T follicular helper cell (primary cell): ENCODE measurements at places on chromosomes 12 and 14.

DNA sequence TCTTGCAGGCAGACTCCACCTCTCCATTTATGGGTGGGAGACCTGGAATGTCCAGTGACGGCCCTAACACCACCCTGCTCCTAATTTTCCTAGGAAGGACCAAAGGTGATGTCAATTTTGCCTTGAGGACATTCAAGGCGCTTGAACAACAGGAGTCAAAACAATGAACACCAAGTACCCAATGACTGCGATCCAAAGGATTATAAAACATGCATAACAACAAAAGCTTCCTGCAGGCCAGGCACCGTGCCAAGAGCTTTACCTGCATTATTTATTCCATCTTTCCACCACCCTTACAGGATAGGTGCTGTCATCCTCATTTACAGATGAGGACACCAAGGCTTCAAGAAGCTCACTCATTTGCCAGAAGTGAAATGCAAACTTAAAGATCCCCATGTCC, 15.2 kb upstream of the FOXN3 start:
- DNase-seq = no peak

- DNase-seq = peak; percentile 24
Observed at GRCh38 chr12:62799126-62799736, 135.7 kb downstream of the PPM1H start.

DNA sequence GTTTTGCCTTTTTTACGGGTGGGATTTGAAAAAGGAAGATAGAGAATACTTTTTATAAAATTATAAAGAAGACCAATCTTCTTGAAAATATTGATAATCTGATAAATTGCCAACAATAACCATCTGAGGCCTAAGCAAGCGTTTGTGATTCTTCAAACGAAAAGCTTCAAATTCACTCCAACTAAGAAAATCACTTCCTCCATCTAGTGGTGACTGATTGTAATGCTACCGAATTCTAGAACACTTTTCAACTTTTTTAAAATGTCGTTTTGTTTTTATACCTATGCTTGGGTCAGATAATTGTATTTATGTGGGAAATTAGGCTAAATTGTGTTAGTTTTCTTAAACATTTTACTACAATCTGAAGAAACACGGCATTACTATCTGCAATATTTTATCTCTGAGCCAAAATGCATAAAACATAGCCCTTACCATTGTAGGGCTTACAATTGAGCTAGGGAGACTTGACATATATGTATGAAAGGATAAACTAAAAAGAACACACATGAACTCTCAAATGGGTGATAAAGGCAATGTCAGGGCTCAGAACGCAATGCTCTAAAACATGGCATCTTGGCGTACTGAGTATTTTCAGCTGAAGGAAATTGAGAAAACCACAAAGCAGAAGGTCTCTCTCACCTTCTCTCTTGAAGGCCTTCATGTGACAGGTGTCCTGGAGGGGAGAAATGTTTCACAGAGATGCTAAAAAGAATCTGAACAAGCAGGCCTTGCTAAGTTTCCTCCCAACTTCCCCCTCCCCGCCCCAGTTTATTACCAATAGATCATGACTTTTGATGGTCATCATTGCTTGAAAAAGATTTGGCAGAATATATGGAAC, 36.8 kb upstream of the G2E3 start:
- DNase-seq = no peak

DNA sequence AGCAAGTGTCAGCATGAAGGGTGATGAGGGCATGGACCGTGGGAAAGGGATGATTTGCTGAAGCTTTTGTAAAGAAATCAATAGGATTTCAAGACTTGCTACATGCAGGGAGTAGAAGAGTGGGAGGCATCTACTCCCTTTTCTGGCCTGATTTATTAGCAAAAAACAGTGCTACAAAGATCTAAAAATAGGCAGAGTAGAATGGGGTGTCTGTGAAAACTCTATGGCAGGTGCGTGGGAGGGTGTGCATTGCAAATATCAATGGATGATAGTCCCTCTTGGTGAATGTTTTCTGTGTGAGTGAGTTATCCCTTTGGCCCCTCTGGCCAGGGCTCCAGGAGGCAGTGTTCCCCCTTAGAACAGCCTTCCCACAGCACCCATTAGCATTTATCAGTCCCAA, 139.0 kb downstream of the SMOC1 start:
- no peak for DNase-seq

DNA sequence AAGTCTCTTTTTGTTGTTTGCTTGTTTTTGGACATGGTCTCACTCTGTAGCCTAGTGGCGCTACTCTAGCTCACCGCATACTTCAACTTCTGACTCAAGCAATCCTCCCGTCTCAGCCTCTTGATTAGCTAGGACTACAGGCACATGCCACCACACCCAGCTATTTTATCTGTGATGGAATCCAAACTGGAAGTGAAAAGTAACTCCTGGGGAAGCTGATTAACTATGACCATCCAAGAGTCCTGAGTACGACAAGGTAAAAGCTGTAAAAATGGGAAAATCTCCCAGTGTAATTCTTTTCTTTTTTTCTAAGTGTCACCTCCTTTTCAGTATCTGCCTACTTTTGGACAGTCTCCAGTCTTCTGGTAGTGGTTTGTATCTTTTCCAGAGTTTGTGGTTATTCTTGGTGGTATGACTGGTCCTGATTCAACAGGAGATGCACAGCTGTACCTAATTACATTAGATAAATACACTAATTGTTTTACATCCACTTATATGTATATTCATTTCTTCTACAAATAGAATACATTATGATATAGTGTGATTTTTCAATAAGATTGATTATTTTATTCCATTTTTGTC, 97.8 kb downstream of the SLC6A15 start:
- no peak for DNase-seq

DNA sequence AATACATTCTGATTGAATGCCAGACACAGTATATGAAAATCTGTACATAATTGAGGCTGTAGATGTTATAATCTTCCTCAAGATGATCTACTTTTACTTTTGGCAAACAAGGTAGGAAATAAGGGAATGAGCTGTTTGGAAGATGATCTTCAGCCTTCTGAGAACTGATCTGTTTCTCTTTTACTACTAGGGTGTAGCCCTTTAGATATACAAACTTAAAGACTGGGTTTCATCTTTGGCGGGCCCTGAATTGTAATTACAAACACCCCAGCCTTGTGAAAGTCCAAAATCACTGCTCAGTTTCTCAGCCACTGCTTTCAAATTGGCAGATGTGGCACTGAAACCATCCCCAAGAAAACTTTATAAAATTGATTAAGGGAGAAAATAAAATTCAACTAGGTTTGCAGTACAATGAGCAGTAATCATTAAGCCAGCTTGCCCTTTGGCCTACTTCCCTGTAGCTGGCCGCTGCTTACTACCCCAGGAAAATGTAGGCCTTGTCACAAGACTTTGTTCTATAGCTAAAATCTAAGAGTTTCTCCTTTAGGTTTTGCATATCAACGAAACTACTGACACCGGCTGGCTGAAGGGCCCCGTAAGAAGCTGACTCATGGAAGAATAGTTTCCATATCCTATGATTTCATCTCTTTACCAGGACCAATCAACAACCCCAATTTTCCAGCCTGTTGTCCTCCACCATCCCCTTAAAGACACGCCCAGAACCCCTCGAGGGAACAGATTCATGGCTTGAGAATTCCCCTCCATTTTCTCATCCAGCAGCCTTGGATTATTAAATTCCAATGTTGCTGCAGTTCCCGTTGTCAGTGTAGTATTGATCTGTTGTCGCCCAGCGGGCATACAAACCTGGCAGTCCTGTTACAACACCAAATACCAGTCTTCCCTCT, 210.8 kb downstream of the PCNX1 start:
- no peak for DNase-seq

- no peak for DNase-seq
Observed at GRCh38 chr12:2768224-2768961, 26.4 kb upstream of the FKBP4 start.

GRCh38 chr14:89303456-89304435, 113.3 kb downstream of the FOXN3 start:
- no peak for DNase-seq

DNA sequence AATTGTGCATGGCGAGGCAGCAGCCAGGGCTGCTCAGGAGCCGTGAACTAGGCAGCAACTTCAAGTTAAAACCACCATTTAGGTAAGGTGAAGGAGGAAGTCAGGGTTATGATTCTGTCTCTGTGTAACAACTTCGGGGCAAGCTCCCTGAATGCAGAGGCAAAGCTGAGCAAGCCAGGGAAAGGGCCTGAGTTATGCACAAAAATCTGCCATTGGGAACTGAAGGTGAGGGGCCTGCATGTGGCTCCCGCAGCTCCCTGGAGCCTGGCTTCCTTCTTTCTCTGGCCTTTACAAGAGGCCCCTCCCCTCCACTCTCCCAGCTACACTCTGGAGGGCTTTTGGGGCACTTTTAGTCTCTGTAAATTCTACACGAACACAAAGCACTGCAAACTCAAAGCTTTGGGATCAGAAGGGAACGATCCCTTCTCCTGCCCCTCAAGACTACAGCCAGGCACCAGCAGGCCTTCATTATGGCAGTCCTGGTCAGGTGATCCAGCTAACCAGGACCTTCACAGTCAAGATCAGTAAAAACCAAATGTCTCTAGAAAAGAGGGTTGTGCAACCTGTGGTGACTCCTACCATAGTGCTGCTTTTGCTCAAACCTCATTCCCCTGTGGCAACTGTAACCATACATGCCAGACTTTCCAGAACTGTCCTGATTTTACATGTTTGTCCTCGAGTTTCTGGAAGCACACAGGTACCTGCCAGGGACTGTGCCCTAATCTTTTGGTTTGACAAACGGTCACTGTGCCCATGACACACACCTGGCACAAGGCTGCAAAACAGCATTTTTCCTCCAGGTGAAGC, 67.2 kb upstream of the PTGR2 start:
- no peak for DNase-seq

- no peak for DNase-seq
Observed at GRCh38 chr12:102601621-102602020, 121.3 kb upstream of the IGF1 start.

DNA sequence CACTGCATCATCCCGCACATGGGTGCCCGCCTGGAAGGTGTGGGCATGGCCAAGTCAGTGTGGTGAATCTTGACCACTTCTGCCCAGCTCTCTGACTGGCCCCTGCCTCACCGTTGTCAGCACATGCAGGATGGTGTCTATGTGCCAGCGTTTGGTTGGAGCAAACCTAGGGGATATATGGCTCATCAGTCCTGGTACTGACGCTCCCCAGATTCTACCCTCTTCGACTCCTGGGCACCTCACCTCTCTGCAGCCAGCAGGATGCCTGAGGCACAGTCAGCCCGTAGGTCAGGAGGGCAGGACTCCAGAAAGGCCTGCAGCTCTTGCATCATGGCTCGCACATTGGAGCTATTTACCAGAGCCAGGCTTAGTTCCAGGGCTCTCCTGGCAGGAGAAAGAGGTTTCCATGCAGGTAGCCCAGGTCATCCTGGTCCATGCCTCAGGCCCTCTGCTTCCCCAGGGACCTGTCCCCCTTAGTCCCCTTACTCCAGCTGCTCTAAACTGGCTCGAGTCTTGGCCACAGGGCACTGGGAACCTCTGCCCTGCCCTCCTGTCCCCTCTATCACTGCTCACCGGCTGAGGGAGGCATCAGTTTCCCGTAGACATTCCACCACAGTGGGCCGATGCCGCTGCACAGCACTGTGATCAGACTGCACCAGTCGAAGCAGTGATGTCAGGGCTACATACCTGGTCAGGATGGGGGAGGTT, 4.0 kb downstream of the AP1G2 start:
- DNase-seq = no peak

DNA sequence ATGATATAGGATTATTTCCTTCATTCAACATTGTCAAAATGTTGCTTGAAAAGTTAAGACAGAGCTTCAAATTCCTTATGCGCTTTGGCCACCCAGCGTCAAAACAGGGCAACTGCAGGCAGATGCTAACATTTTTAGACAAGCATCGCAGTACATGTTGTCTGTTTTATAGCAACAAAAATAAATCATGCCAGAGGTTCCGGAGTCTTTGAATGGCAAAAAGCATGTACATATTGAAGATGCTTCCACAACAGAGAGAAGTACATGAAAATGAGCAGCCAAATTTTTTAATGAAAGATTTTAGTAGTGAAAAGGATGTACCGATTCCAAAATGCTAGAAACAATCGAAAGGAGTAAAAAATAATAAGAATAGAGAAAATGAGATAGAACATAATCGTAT, 49.8 kb upstream of the USP15 start:
- DNase-seq = peak; percentile 12

DNA sequence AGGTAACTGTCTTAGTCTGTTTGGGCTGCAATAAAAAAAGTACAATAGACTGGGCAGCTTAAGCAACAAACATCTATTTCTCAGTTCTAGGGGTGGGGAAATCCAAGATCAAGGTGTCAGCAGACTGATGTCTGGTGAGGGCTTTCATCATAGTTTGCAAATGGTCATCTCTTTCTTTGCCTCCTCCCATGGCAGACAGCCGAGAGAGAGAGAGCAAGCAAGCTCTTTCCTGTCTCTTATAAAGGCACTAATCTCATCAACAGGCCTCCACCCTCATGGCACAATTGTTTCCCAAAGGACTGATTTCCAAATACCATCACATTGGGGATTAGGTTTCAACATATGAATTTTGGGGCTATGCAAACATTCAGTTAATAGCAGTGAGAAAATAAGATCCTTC, 445.6 kb upstream of the FLRT2 start:
- DNase-seq = no peak

DNA sequence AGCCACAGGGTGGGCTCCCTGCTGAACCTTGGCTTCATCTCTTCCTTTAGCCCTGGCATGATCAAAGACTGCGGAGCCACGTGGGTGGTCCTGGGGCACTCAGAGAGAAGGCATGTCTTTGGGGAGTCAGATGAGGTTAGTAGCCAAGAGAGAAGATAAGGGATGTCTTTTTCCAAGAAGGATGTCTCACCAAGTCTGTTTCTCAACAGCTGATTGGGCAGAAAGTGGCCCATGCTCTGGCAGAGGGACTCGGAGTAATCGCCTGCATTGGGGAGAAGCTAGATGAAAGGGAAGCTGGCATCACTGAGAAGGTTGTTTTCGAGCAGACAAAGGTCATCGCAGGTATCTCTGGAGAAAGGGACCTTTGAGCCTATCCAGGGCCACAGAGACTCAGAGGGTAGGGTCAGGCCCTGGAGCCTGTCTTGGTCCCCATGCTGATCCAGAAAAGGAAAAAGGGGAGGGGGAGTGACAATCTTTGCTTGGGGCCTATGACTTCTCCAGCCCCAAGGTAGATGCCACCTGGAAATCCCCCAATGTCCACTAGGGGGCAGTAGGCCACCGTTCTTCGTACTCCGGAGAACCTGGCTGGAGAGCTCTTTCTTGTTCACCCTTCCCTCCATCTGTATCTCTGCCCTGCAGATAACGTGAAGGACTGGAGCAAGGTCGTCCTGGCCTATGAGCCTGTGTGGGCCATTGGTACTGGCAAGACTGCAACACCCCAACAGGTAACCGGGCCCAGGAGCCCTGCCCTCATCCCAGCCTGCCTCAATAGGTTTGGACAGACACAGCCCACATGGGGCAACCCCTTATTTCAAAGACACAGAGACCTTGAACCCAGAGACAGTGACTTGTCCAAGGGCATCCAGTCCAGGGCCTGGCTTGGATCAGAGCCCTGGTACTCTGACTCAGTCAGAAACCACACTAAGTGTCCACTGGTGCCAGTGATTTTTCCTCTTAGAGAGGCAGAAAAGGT, 2.0 kb downstream of the TPI1 start:
- DNase-seq = peak; percentile 76
